ENCODE measurements at places on chromosomes 12 and 14.
A peak's percentile ranks its signal among the peaks of the same experiment; 100 is the strongest.

DNA sequence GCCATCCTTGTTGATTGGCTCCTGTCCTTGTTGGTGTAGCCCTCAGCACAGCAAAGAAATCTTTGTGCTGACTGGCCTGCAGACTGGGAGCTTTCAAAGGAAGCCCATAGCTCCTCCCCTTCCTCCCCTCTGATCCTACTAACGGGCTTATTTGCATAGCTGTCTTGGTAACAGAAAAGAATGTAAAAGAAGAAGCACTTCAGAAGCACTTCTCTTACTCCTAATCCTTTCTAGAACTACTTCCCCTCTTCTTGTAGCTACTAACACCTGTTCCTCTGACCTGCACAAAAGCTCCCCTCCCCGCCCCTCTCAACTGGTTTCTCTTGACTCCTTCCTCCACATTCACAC, 14.3 kb upstream of the RIC8B start:
- peak; percentile 94 for ATAC-seq

- ATAC-seq, result no peak
Measured at GRCh38 chr14:23357261-23357660, 4.6 kb upstream of the SLC22A17 start.

DNA sequence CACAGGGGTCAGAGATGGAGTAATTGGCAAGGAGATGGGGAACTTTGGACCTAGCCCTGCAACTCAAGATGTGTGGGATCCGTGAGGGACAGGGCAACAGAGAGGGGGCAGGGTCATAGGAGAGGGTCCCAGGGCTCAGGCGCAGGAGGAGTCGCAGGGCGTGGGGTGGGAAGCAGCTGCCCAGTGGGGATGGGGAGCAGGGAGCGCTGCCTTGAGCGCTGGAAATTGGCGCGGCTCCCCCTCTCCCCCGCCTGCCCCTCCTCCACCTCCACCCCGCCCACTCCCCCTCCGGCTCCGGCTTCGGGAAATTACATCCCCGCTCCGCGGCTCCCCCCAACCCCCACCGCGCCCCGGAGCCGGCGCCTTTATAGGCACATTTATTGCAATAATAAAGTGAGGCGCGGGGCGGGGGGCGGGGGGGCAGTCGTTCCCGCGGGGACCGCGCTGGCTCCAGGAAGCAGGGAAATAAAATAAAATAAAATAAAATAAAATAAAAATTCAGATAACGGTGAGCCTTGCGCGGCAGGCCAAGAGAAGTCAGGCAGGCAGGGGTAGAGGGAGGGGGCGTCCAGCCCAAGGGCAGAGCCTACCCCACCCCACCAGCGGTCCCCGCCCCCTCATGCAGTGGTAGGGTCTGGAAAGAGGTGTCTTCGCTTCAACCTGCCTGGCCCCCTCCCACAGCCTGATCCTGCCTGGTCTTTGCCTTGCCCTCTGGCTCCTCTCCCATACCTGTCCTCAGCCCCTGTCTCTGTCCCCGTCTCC, 3.6 kb downstream of the NXPH4 start:
- ATAC-seq, result no peak

DNA sequence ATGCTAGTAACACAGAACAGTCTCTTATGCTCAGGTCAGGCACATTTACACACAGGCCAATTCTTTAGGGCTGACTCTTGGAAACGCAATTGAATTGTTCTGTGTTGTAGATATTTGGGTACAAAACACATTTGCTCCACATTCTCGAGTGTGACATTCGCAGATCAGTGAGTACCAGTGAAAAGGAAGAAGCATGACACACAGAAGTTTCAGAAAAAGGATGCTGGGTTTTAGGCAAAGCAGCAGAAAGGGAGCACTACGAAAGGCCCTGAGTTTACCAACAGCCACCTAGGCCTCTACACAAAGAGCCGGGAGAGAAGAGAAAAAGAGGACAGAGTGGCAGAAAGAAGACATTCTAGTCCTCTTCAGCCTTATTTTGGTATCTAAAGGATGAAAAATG, 254.4 kb upstream of the BTG1 start:
- ATAC-seq, result peak; percentile 38

- peak; percentile 15 for ATAC-seq
Measured at GRCh38 chr14:59187802-59188460, 536 bp upstream of the DAAM1 start.

- ATAC-seq, result no peak
Measured at GRCh38 chr12:58671196-58671595, 249.1 kb downstream of the LRIG3 start.

DNA sequence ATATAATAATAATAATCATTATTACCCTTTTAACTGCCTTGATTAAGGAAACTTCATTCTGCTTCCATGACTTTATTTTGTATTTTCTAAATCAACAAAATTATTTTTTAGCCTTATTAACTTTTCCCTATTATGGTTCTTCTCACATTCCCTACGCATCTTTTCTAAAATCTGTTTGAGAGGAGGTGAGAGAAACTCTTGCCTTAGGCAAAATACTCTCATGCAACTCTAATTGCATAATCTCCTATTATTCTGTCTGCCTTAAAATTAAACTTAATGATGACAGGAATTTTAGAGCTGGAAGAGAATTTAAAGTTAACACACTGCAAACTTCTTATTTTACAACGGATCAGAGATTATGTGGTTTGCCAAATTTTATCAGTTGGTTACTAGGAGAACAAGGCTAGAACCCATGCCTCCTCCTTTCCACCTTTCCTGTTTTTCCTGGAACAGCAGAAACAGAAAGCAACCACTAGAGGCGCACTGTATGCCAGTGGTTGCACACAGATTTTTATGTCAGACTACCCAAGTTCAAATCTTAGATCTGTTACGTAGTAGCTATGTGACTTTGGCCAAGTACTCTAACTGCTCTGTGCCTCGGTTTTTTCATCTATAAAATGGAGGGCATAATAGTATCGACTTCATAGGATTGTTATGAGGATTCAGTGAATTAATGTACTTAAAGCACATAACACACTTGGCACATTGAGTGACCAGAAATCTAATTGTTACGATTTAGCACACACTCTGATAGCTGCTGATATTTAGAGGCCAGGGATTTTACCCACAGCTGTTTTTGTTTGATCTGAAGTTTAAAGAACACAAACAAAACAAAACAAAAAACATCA, 4.3 kb upstream of the BRMS1L start:
- no peak for ATAC-seq

DNA sequence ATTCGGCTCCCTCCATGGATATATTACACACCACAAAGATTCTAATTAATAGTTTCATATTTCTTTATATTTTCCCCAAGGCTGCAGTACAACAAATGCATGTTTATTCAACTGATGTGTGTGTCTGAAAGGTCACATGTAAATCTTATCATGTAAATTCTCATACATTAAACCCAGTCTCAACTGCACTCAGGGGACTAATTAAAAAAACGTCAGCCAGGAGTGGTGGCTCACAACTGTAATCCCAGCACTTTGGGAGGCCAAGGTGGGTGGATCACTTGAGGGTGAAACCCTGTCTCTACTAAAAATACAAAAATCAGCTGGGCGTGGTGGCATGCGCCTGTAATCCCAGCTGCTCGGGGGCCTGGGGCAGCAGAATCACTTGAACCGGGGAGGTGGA, 67.8 kb downstream of the MAP3K9 start:
- ATAC-seq, result no peak

DNA sequence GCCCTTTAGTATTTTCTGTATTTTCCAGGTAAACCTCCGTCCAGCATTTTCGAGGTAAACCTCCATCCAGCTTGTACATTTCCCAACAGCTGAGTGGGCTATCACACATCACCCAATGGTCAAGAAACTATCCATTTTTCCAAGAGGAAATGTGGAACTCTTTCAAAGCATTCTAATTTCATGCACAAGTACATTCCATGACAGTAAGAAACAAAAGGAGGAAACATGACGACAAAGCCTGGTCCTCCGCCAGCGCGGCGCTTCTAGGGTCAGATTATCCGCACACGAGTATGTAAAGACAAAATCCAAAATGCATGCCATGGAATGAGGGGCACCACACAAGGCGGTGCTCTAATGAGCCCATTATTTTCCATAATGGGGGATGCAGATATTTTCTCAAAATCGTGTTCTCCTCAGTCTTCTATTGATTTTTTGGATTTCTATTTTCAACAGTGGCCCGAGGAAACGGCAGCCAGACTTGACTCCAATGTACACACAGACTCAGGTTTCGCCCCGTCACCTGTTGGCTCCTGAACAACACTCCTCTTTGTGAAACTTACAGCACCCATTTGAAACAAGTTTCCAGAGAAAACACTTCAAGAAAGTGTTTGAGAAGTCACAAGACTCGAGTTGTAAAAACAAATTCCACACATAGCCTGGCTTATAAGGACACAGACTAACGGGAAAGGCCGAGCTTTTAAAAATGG, 107.4 kb downstream of the PRICKLE1 start:
- no peak for ATAC-seq

DNA sequence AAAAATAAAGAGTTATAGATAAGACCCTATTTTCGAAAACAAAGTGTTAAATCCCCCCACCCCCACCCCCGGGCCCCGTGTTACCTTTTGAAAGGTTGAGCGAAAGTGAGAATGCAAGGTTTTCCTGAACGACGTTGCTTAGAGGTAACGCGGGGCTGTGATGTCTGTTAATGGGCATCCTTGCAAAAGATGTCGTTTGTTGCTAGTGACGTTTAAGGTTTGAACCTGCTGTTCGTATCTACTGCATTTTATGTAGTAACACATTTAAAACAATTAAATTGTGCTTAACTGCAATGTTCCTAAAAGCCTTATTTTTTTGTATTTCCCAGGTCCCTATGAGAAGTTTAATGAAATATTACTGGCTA, 1.2 kb downstream of the CPSF6 start:
- no peak for ATAC-seq

DNA sequence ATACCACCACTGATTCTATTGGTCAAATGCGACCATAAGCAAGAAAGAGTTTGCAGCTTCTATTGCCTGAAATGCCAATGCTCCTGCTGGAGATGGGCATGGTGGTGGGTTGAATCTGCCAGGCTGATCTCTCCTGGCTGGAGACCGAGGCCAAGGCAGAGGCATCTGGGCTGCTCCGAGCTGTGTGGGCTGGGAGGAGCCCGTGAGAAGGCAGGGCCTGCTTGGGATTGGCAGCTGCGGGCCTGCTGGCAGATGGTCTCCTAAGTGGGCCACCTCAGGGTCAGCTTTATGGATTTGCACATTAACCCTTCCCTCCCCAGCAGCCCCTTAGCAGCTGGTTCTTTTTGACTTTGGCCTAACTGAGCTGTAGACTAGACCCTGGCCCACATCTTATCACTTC, 25.4 kb downstream of the SRRM4 start:
- ATAC-seq, result no peak

Data from activated T-helper 17 cell treated with anti-CD3 and anti-CD28 coated beads, Interleukin-2, amount 50 U/mL, for 72 hours (primary cell).